ENCODE measurements at places on chromosomes 3 and 15.

DNA sequence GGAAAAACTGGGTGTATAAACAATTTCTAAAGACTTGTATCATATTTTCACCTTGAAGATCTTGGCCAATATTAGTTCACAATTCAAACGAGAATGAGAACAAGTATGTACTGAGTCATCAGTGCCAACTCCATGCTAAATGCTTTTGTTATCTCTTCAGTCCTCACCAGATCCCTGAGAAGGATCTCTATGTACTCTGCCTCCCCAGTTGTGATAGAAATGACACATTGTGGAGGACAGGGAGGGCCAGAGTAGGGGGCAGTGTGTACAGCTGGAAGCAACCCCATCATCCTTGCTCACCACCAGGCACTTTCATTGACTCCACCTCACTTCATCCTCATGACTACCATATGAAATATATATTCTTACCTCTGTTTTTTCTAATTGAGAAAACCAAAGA lies 353.7 kb upstream of the SOX2 start:
- H3K27me3 ChIP-seq = no peaks in the 10 kb centered on the region
- DNase-seq = no peak
- H3K4me1 ChIP-seq = no peaks in the 10 kb centered on the region
- no peak overlapping the region for H3K27ac ChIP-seq

GRCh38 chr3:72488738-72489035 lies 359.6 kb downstream of the SHQ1 start:
- H3K36me3 ChIP-seq = peaks cover 3% of the 10 kb centered on the region
- DNase-seq = no peak
- peak overlapping the region; percentile 84 for H3K27ac ChIP-seq
- H3K4me3 ChIP-seq = no peak overlapping the region
- H3K4me1 ChIP-seq = peaks cover 3% of the 10 kb centered on the region

GRCh38 chr3:62335196-62335595 lies 38.2 kb downstream of the FEZF2 start:
- no peak for DNase-seq
- H3K27me3 ChIP-seq = no peaks in the 10 kb centered on the region
- H3K4me3 ChIP-seq = no peak overlapping the region
- no peak overlapping the region for H3K27ac ChIP-seq

GRCh38 chr3:45979378-45979777 lies 16.2 kb downstream of the FYCO1 start:
- no peak overlapping the region for H3K4me3 ChIP-seq
- no peak for DNase-seq
- H3K4me1 ChIP-seq = peaks cover 32% of the 10 kb centered on the region
- no peaks in the 10 kb centered on the region for H3K27me3 ChIP-seq
- peak overlapping the region; percentile 89 for H3K27ac ChIP-seq

- H3K27ac ChIP-seq = no peak overlapping the region
- H3K4me1 ChIP-seq = peaks cover 17% of the 10 kb centered on the region
- H3K27me3 ChIP-seq = peaks cover 16% of the 10 kb centered on the region
Observed at GRCh38 chr15:70589221-70589620, 174.1 kb downstream of the UACA start.

DNA sequence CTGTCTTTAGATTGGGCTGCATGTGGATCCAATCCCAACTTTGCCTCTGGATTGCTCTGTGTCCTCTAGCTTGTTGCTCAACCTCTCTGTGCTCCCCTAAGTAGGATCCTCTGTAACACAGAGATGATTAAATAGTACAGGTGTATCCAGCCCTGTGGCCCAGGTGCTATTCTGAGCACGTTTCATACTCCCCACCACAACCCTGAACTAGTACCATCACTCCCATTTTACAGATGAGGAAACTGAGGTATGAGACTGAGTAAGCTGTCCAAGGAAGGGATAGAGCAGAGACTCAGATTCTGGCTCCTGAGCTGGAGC lies 7.2 kb downstream of the ISG20 start:
- H3K36me3 ChIP-seq = no peaks in the 10 kb centered on the region
- peak overlapping the region; percentile 16 for H3K4me3 ChIP-seq
- H3K4me1 ChIP-seq = peaks cover 97% of the 10 kb centered on the region
- peak overlapping the region; percentile 91 for H3K27ac ChIP-seq

DNA sequence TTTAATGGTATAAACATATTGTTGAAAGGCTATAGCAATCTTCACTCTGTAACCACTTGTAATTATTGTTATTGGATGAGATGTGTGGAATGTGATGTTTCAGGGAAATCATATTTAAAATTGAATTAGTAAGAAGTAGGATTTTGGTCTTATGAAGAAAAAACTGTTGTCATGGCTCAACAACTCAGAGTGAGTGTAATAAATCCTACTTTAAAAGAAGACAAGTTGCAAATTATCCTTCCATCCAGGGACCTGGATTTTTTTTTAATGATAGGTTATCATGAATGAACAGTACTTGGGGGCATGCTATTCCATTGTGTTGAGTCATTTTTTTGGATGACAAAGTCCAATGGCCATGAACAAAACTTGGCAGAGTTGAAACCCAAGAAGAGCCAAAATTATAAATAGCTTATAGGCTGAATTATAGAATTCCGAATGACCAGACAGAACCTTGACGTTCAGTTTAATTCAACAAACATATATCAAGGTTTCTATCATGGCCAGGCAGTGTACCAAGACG lies 625.5 kb upstream of the ZNF717 start:
- no peaks in the 10 kb centered on the region for H3K4me1 ChIP-seq
- no peaks in the 10 kb centered on the region for H3K36me3 ChIP-seq
- DNase-seq = no peak
- no peak overlapping the region for H3K27ac ChIP-seq

DNA sequence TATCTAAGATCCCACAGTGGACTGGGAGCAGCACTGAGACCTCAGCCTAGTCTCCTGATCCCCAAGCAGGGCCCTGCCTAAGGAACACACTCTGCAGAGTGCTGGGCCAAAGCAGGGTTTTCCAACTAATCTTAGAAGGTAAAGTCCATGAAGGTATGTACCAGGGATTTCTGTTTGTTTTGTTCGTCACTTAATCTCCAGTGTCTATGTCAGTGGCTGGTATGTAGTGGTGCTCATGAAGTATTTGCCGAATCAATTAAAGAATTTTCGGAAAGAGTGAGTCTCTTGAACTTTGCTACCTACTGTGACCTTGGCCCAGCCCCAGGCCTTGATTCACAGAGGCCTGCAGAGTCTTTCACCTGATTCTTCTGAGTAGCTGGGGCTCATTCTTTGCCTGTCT lies 1.7 kb downstream of the DUOX1 start:
- no peak overlapping the region for H3K4me3 ChIP-seq
- DNase-seq = no peak
- H3K27me3 ChIP-seq = peaks cover 24% of the 10 kb centered on the region
- H3K36me3 ChIP-seq = no peaks in the 10 kb centered on the region

GRCh38 chr3:128353991-128354687 lies 112.6 kb downstream of the DNAJB8 start:
- H3K36me3 ChIP-seq = peaks cover 32% of the 10 kb centered on the region
- no peak overlapping the region for H3K4me3 ChIP-seq
- H3K27me3 ChIP-seq = no peaks in the 10 kb centered on the region
- peaks cover 3% of the 10 kb centered on the region for H3K4me1 ChIP-seq
- H3K27ac ChIP-seq = peak overlapping the region; percentile 36

- H3K4me3 ChIP-seq = no peak overlapping the region
- H3K36me3 ChIP-seq = no peaks in the 10 kb centered on the region
- H3K27ac ChIP-seq = no peak overlapping the region
- no peaks in the 10 kb centered on the region for H3K4me1 ChIP-seq
Observed at GRCh38 chr3:189995129-189995528, 125.6 kb downstream of the P3H2 start.

GRCh38 chr3:173702561-173702960 lies 305.0 kb downstream of the NLGN1 start:
- H3K27ac ChIP-seq = no peak overlapping the region
- no peak for DNase-seq
- no peaks in the 10 kb centered on the region for H3K36me3 ChIP-seq

- H3K4me3 ChIP-seq = no peak overlapping the region
- no peak for DNase-seq
- peaks cover 7% of the 10 kb centered on the region for H3K4me1 ChIP-seq
- H3K36me3 ChIP-seq = no peaks in the 10 kb centered on the region
- H3K27ac ChIP-seq = no peak overlapping the region
Observed at GRCh38 chr3:52025453-52025852, 29.8 kb upstream of the RPL29 start.

GRCh38 chr3:149340310-149340933 lies 7.0 kb upstream of the TM4SF18 start:
- H3K27ac ChIP-seq = no peak overlapping the region
- no peaks in the 10 kb centered on the region for H3K4me1 ChIP-seq
- peaks cover 32% of the 10 kb centered on the region for H3K27me3 ChIP-seq
- no peaks in the 10 kb centered on the region for H3K36me3 ChIP-seq
- no peak for DNase-seq

- peak overlapping the region; percentile 84 for H3K4me3 ChIP-seq
- H3K27ac ChIP-seq = peak overlapping the region; percentile 78
- peaks cover 26% of the 10 kb centered on the region for H3K4me1 ChIP-seq
- peaks cover 6% of the 10 kb centered on the region for H3K36me3 ChIP-seq
- H3K27me3 ChIP-seq = no peaks in the 10 kb centered on the region
- peak; percentile 9 for DNase-seq
Observed at GRCh38 chr15:65028338-65028737, 1.1 kb downstream of the MTFMT start.

DNA sequence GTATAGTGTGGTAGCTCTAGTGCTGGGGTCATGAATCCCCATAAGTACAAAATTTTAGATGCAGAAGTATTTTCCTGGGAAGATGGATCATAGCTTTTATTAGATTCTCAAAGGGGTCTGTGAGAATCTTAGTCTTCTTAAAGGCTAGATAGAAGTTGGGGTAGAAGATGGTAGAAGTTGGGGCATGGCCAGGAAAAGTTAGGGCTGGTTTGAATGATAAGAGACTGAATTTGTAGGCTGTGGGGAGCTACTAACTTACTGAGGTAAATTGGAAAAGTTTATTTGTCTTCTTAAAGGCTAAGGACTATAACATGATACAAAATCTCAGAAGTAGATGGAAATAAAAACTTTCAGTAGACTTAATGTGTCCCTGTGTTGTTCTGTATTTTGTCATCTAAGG lies 1.6 kb upstream of the UBE2Q2 start:
- H3K27me3 ChIP-seq = no peaks in the 10 kb centered on the region
- no peak overlapping the region for H3K27ac ChIP-seq
- peak overlapping the region; percentile 15 for H3K4me3 ChIP-seq

DNA sequence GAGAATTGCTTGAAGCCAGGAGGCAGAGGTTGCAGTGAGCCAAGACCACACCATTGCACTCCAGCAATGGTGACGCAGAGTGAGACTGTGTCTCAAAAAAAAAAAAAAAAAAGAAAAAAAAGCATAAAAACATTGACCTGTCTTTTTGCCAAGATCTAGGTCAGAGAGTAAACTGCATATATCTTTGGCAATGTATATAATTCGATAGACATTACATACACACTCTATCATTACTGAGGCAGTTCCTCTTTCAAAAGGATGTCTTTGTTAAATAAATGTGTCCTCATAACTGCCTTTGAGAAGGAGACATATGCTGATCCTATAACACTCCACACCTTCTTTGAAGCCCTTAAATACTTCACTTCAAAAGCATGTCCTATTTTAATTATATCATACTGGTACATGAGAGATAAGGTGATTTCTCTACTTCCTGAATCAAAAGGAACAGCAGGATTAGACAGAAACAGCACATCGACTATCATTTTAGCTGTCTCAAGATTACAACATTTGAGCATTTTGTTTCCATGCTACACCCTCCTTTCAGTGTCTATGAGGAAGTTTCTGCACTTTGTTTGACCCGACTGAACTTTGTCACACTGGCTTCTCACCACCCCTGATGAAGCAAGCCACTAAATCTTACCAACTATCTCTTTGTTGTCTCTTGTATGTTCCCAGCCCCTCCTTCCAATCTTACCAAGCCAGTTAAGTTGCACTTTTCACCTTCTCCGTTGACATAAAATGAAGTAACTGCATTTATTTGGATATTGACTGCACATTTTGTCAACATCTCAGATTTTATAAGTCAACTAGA lies 335.8 kb downstream of the MECOM start:
- H3K36me3 ChIP-seq = no peaks in the 10 kb centered on the region
- no peak for DNase-seq

- no peak for DNase-seq
- no peak overlapping the region for H3K4me3 ChIP-seq
- no peak overlapping the region for H3K27ac ChIP-seq
- H3K27me3 ChIP-seq = no peaks in the 10 kb centered on the region
- no peaks in the 10 kb centered on the region for H3K4me1 ChIP-seq
Observed at GRCh38 chr3:74302969-74303368, 311.5 kb downstream of the CNTN3 start.

- H3K27ac ChIP-seq = no peak overlapping the region
- H3K4me3 ChIP-seq = no peak overlapping the region
- H3K36me3 ChIP-seq = no peaks in the 10 kb centered on the region
- peaks cover 15% of the 10 kb centered on the region for H3K4me1 ChIP-seq
- DNase-seq = no peak
Observed at GRCh38 chr15:92869263-92869940, 30.7 kb upstream of the CHD2 start.

- H3K4me1 ChIP-seq = no peaks in the 10 kb centered on the region
- H3K36me3 ChIP-seq = no peaks in the 10 kb centered on the region
- no peak overlapping the region for H3K4me3 ChIP-seq
- peaks cover 5% of the 10 kb centered on the region for H3K27me3 ChIP-seq
- no peak for DNase-seq
- H3K27ac ChIP-seq = no peak overlapping the region
Observed at GRCh38 chr3:160686955-160687535, 10.1 kb downstream of the ARL14 start.

DNA sequence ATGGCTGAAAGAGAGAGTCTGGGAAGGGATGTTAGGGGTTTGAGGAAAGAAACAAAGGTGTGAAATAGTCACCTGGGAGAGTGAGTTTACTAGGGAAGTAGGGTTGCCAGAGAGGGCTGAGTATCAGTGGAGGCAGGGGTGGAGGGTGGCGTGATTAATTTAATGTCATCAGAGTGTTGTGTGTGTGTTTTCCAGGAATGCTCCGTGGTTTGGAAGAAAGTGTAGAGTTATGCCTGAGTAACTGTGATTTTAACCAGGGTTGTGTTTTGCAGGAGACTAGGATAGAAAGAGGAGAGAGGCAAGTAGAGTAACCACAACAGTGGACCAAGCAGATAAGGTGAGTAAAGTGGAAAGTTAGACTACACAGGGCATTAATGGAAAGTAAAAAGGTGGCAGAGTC lies 27.2 kb downstream of the PLD1 start:
- DNase-seq = no peak
- H3K36me3 ChIP-seq = no peaks in the 10 kb centered on the region
- no peak overlapping the region for H3K4me3 ChIP-seq
- peaks cover 8% of the 10 kb centered on the region for H3K27me3 ChIP-seq

DNA sequence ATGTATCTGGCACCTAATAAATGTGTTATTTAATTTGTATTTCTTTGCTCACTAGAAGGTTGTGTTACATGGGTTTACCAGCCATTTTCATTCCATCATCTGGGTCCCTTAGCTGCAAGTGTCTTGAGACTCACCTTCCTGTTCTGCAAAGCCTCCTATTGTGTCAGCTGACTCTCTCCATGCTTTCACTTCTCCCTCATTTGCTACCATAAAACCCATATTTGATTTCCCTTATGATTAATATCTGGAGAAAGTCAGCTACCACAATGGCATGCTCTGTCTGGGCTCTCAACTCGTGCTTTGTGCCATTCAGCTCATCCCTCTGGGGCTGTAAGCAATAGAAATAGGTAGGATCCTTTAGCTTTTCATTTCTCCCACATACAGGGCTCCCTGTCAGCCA lies 79.5 kb upstream of the EIF1B start:
- H3K4me3 ChIP-seq = no peak overlapping the region
- H3K27me3 ChIP-seq = peaks cover 1% of the 10 kb centered on the region
- peaks cover 26% of the 10 kb centered on the region for H3K36me3 ChIP-seq

- no peak overlapping the region for H3K27ac ChIP-seq
- no peak for DNase-seq
- no peak overlapping the region for H3K4me3 ChIP-seq
Observed at GRCh38 chr3:10361375-10361774, 40.5 kb upstream of the SEC13 start.

- H3K36me3 ChIP-seq = no peaks in the 10 kb centered on the region
- H3K27ac ChIP-seq = no peak overlapping the region
- H3K27me3 ChIP-seq = no peaks in the 10 kb centered on the region
Observed at GRCh38 chr3:105967117-105967516, 98.3 kb upstream of the CBLB start.
